ENCODE measurements at places on chromosomes 7 and 10. TPM values are rescaled to one million over a fixed set of nuclear protein-coding genes. Genes with fewer than 3 reads are reported as not detected.

The BICC1 gene
- 0.33 TPM for total RNA-seq

- DNase-seq, result peak; percentile 23
These were observed 85.0 kb downstream of the PODXL start for GRCh38 chr7:131471250-131472004.

- no peak for DNase-seq
These were observed 247.0 kb downstream of the SLC25A13 start for GRCh38 chr7:96074871-96075270.

- DNase-seq, result peak; percentile 17
These were observed 6.7 kb downstream of the ZCCHC24 start for GRCh38 chr10:79438699-79439085.

- no peak for DNase-seq
These were observed 1200.5 kb downstream of the SORCS1 start for GRCh38 chr10:105964009-105964408.

The OGDHL gene
- 31.9 TPM for total RNA-seq

- no peak for DNase-seq
These were observed 230.0 kb upstream of the HABP2 start for GRCh38 chr10:113322843-113323242.

GRCh38 chr7:128112781-128113221 is 81.6 kb upstream of the LRRC4 start:
- no peak for DNase-seq

The OR2A25 gene
- total RNA-seq, result not detected

- DNase-seq, result no peak
These were observed 192.0 kb downstream of the BICC1 start for GRCh38 chr10:58704671-58705141.

GRCh38 chr10:91745090-91745831 is 53.0 kb upstream of the TNKS2 start:
- peak; percentile 69 for DNase-seq

GRCh38 chr10:62462461-62462860 is 88.3 kb downstream of the ZNF365 start:
- DNase-seq, result no peak

DNA sequence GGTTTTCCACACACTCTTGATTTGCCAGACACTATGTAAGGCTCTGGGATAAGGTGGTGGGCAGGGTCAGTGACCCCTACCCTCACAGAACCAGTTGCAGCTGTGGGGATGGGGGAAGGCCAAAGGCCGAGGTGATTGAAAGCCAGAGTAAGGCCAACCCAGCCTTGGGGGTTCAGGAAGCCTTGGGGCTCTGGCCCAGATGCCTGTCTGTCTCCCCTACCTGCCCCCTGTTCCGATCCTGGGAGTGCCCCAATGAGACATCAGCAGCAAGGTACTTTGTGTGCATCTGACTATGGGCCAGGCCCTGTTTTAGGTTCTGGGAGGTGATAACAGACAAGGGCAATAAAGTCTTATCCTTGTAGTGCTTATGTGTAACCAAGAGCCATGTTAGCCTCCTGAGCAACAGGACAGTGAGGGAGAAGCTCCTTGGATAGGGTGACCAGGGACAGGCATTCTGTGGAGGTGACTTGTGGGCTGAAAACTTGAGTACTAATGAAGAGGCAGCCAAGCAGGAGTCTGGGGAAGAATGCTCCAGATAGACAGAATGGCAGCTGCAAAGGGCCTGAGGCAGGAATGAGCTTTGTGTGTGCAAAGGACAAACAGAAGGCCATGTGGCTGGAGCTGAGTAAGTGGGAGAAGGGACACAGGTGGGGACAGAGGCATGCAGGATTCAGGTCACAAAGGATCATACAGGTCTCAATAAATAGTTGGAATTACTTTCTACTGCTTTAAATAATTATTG is 35.4 kb downstream of the TSPAN14 start:
- no peak for DNase-seq

The SERPINE1 gene
- 3.4 TPM for total RNA-seq

The PDE1C gene
- total RNA-seq, result 0.52 TPM

- peak; percentile 19 for DNase-seq
These were observed 24.7 kb downstream of the PNLIPRP3 start for GRCh38 chr10:116452338-116452720.

The ZNF853 gene
- 6.5 TPM for total RNA-seq

The HOXA2 gene
- total RNA-seq, result not detected

- peak; percentile 52 for DNase-seq
These were observed 11.5 kb downstream of the NPFFR1 start for GRCh38 chr10:70271996-70272924.

The TCAF2 gene
- 0.07 TPM for total RNA-seq

GRCh38 chr10:49110684-49111319 is 4.5 kb downstream of the VSTM4 start:
- no peak for DNase-seq

DNA sequence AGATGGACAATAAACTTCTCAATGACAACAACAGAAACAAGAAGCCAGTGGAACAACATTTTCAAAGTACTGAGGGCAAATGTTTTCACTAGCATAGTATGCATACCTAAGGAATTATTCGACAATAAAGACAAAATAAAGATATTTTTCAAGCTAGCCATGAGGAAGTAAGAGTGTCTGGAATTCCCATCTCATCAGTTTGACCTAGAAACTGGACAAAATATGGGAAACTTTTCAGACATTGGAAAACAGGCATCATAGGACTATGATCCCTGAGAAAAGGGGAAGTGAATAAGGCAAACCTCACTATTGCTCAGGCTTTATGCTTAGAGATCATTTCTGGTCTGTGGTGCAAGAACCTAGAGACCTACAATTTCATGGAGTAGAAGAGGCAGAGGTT is 86.3 kb downstream of the OAT start:
- DNase-seq, result no peak

DNA sequence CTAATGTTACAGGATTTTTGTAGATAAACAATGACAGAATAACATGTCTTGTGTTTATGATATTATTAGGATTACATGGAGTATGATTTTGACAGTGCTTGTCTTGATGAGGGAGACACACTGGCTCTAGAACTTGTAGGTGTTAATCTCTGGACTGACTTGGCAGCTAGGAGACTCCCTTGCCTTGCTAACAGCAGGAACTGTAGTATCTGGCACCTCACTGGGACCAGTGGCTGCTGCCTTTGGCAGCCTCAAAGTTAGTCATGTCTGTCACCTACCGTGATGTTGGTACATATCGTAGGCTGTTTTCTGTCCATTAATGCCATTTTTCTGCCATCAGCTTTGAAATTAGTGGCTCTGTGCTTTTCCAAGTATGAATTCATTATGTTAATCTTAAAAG is 261.5 kb downstream of the CDK14 start:
- no peak for DNase-seq

DNA sequence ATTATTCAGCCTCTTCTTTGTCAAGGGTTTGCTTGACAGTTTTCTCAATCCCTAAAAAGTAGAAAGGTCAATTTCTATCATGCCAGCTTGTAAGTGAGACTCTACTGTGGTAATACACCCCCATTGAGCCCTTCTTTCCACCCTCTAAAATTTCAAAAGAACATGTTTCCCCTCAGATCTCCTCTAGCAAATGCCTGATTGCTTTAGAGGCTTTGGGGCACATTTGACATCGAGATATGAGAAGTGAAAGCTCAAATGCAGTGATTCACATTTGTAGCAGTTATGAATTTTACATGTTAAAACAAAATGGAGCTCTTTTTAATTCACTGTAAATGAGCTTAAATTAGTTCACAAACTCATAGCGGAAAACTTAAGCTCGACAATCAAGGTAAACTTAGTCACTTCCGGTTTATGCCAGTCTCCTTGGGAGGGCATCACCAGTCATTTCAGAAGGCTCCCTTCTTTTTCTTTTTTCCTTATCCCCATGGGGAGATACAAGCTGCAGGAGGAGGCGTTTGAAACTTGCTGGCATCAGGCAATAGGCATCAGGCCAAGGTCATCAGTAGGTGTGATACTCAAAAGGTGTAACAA is 55.3 kb upstream of the ADO start:
- no peak for DNase-seq

- DNase-seq, result no peak
These were observed 2.3 kb downstream of the LOXL4 start for GRCh38 chr10:98265403-98266378.

- DNase-seq, result no peak
These were observed 593.6 kb downstream of the GRM8 start for GRCh38 chr7:126659124-126659523.

DNA sequence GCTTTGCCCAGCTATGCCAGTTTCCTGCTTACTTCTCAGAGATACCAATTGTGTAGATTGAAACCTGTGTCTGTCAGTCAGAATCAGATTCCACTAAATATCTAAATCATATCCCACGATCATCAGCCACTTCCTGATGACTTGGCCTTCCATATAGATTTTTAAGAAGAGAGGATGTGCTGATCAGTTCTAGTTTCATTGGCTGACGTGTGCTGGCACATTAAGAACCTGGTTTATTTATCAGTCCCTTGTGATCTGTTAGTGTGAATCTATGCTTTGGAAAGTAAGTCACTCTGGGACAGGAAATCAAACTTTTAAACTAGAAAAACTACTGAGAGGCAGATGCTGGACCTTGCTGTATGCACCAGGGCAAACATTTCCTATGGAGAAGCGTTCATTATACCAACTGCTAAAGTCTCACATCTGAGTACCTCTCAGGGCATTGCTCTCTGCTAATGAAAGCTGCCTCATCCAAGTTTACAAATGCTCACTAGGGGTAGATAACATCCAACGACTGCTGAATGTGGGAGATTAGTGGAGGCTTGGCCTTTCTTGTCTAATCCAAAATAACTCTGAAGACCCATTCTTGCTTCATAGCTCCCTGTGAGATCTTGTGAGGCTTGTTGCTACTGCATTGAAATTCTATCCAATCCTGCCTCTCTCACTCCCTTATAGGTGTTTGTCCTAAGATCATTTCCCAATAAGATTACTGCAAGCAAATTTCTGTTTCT is 109.1 kb downstream of the ARL4A start:
- no peak for DNase-seq

The CNTNAP2 gene
- total RNA-seq, result 109 TPM

DNA sequence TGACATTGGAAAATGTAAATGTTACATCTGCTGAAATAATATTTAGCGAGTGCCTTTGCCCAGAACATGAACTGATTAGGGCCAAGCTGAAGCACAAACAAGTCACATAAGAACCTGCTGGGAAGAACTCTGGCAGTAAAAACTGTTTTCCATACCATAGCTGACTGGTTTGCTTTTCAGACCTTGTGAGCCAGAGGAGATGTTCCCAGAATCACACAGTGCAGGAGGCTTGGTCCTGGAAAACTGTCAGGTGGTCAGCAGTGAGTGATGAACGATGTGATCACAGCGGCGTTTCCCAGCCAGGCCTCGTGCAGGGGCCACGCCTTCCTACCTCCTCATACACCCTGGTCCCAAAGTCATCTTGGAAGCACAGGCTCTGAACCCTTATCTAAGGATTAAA is 164.2 kb upstream of the EEPD1 start:
- no peak for DNase-seq

The SLC13A1 gene
- not detected for total RNA-seq

- no peak for DNase-seq
These were observed 367.5 kb downstream of the CCSER2 start for GRCh38 chr10:84695902-84696301.

DNA sequence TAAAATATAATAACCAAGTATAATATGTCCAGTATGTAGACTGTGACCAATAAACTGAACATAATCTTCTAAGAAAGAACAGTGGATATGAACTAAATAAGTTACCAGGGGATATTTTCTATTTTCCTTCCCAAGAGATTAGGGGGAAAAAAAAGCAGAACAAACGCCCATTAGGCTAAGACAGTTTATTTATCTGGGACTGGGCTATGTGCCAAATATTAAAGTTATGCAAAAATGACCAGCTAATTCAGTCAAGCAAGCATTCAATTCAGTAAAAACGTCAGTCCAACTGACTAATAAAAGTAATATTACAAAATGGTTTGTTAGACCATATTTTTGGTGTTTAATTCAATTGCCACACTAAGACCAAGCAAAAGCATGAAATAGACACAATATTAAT is 122.2 kb downstream of the TSPAN12 start:
- no peak for DNase-seq

The ADAM12 gene
- total RNA-seq, result 0.11 TPM

- no peak for DNase-seq
These were observed 31.4 kb downstream of the CPXM2 start for GRCh38 chr10:123860209-123860608.

GRCh38 chr10:119651514-119652360 is 557 bp downstream of the BAG3 start:
- DNase-seq, result peak; percentile 79

DNA sequence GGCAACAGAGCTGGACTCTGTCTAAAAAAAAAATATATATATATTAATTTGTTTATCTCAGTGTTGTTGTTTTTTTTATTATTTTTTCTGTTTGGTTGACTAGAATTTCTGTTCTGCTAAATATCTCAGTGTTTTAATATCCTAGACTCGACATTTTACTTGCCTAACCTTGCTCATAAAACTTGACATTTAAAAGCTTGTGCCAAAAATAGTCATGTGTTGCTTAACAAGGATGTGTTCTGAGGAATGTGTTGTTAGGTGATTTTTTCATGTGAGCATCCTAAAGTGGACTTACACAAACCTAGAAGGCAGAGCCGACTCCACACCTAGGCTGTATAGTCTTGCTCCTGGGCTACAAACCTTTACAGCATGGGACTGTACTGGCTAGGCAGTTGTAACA is 23.1 kb downstream of the NRBF2 start:
- DNase-seq, result no peak
